Stimulated activated CD8-positive, alpha-beta memory T cell treated with anti-CD3 and anti-CD28 coated beads, Interleukin-7, amount 100 ng/mL, for 48 hours (primary cell): ENCODE measurements at places on chromosomes 5 and 9.

DNA sequence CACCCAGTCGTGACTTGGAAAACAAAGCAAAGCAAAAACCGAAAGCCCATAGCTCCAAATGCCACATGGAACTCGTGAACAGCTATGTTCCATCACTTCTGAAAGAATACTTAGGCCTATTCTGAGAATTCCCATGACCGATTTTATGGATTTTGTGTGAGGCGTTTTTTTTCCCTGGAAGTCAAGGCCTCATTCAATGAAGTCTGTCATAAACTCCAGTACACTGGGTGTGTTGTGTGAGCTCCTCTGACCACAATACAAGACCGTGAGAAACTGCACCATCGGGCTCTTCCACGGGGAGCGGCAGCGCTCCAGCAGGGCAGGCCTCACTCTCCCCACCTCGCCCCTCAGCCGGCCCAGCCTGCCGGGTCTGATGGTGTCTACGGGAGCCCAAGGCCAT lies 209.5 kb downstream of the FANCC start:
- no peak for DNase-seq

GRCh38 chr5:11683666-11684065 lies 220.6 kb downstream of the CTNND2 start:
- DNase-seq, result no peak

- no peak for DNase-seq
Measured at GRCh38 chr5:89120719-89121118, 237.7 kb upstream of the MEF2C start.

- DNase-seq, result no peak
Measured at GRCh38 chr9:98375138-98375726, 119.8 kb upstream of the TBC1D2 start.

DNA sequence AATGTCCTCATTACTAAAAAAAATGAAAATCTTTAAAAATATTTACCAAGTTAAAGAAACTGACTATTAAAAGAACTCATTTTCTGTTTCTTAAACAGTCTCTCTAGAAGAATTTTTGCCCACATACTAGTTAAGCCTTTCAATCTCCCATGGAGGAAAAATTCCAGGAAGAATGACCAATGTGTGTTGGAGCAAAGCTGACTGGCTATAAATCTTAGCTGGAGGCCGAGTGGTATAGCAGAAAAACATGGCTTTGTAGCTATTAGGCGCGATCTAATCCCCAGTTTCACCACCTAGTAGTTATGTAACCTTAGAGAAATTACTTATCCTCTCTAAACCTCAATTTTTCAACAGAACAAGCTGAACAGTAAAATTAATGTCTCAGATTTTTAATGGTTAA lies 135.5 kb upstream of the PRLR start:
- no peak for DNase-seq

DNA sequence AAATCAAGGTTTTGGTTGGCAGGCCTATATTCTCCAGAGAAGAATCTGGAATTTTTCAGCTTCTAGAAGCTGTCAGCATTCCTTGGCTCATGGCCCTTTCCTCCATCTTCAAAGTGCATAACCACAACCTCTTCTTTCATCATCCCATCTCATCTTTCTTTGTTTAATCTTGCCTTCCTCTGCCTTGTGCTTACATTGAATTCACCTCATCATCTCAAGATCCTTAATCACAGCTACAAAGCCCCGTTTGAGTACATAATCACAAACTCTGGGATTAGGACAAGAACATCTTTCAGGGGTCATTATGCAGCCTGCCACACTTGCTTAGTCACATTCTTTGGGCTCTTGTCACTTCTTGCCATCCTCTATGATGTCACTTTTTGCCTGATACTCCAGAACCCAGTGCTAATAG lies 130.3 kb downstream of the FOXD1 start:
- DNase-seq, result no peak

- DNase-seq, result no peak
Measured at GRCh38 chr9:95785209-95785608, 90.3 kb upstream of the ERCC6L2 start.

GRCh38 chr9:131923132-131923671 lies 156.5 kb downstream of the MED27 start:
- no peak for DNase-seq

- no peak for DNase-seq
Measured at GRCh38 chr5:113487416-113487780, 855 bp downstream of the MCC start.

GRCh38 chr5:31585895-31586270 lies 53.0 kb upstream of the PDZD2 start:
- no peak for DNase-seq

DNA sequence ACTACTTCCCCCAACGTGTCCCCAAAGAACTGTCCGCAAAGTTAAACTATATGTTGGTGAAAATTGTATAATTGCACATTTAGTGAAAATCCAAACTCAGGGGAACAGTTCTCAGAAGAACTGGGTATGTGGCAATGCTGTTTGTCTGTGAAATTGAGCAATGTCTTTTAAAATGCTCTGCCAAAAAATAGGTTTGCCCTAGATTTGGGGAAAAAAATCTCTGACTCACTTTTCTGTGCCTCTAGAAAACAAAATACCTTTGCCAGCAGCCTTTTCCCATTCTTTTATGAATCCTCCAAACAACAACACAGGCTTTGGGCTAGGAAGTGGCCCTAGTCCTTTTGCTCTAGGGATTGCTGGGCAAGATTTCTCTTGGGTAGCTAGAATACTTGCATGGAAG lies 37.4 kb upstream of the ZNF608 start:
- DNase-seq, result no peak

GRCh38 chr9:124818431-124819281 lies 34.6 kb upstream of the WDR38 start:
- DNase-seq, result peak; percentile 9

- no peak for DNase-seq
Measured at GRCh38 chr5:44835693-44836092, 26.9 kb downstream of the MRPS30 start.

DNA sequence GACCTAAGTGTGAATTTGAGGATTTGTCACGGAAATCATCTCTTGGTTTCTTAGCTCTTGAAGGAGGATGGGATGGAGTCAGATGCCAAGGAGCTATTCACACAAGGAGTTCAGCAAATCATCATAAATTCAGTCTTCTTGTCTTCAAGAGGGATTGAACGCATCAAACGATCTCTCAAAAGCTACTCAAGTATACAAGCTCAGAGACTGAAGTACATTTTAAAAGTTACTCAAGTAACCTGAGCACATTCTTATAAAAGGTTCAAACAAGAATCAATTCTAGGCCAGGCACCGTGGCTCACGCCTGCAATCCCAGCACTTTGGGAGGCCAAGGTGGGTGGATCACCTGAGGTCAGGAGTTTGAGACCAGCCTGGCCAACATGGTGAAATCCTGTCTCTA lies 21.1 kb upstream of the GOLPH3 start:
- no peak for DNase-seq

GRCh38 chr9:126851286-126851880 lies 9.1 kb upstream of the ZBTB34 start:
- no peak for DNase-seq

DNA sequence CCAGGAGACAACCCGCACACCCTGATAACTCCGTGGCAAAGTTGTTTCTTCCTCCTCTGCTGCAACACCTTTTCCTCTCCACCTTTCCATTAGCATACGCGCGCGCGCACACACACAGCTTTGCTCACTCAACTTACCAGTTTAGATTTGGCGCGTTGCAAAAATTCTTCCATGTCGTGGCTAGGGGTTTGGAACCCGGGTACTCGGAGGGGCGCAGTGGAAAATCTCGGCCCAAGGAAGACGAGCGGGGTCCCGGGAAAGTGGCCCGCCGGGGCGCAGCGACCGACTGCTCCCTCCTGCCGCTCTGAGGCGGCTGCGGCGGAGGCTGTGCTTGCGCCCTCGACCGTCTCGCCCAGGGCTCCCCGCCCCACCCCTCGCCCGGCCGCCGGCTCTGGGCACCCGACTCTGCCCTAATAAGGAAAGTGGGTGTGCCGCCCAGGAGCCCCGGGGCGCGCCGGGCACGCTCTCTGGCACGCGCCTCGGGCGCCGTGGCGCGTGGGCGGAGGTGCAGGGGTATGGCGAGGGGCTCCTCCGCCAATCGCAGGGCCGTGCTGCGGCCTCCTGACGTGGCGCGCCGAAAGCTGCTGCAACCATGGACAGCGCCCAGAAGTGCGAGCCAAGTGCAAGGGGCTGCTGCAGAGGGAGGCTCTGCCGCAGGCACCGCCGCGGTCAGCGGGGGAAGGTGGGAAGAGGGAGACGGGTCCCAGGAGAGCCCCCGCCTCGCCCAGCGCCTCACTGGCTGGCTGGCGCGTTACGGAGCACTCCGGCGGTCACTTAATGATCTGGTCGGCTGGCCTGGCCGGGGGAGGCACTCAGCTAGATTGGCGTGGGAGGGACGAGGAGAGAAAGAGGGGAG lies at the start of gene PRUNE2:
Gene PRUNE2, minus strand, starts transcription at position 324 of the 856 bp plus-strand sequence. Its CDS starts 151 bp downstream, at position 173.
- peak; percentile 8 for DNase-seq

- DNase-seq, result no peak
Measured at GRCh38 chr5:112186401-112186990, 232.6 kb downstream of the EPB41L4A start.

GRCh38 chr5:37899037-37899436 lies 59.2 kb upstream of the GDNF start:
- no peak for DNase-seq
